ENCODE measurements at places on chromosomes 3 and 15.

DNA sequence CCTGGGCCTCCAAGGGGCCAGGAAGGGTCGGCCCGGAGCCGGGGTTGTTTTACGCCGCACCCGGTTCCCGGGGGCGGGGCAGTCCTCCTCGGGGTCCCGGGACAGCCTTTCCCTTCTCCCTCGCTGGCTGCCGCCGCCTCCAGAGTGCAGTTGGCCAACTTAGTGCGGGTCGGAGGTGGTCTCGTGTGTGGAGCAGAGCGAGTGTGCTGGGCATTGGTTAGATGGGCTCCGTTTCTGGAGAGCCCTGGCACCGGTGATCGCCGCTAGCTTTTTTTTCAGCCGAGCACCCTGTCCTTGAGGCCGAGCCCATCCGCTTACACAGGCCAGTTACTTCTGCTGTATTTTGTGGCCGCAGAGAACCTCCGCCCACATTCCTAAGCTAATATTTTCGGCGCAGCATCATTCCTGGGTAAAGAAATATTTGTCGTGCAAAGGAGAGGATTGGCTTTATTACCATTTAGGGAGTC, 585 bp downstream of the KIF23 start:
- DNase-seq = peak; percentile 35

GRCh38 chr15:89627256-89627970, 27.9 kb downstream of the KIF7 start:
- no peak for DNase-seq

DNA sequence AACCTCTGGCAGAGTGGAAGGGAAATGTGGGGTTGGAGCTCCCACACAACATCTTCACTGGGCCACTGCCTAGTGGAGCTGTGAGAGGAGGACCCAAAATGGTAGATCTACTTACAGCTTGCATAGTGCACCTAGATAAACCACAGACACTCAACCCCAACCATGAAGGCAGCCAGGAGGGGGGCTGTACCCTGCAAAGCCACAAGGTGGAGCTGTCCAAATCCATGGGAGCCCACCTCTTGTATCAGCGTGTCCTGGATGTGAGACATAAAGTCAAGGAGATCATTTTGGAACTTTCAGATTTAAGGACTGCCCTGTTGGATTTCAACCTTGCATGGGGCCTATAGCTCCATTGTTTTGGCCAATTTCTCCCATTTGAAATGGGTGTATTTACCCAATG, 20.9 kb downstream of the TP63 start:
- DNase-seq = no peak

DNA sequence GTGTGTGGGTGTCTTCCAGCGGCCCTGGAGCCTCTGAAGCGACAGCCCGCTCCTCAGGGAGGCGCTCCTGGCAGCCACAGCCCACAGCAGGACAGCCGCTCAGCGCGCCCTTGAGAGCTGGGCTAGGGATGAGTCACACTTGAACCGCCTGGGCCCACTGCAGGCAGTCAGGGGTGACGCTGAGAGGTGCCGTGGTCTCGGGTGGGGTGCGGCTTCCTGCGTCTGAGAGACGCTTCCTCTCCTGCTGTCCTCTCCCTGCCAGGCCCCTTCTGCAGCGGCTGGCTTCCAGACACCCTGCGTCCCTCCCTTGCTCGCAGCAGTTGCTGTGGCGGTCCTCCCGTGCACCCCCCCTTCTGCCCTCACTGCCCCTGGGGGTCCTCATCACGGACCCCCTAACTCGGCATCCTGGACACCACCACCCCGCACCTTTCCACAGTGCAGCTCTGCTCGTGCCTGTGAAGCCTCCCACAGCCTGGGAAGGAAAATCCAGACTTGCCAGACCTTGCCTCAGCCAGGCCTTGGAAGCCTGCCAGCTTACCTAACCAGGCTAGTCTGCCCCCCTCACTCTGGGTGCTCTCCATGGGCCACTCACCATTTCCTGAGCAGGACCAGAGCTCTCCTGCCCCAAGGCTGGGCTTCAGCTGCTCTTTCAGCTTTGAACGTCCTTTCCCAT, 1.1 kb upstream of the SPTBN5 start:
- DNase-seq = peak; percentile 98

GRCh38 chr3:186983659-186984058, 53.3 kb downstream of the ST6GAL1 start:
- no peak for DNase-seq

DNA sequence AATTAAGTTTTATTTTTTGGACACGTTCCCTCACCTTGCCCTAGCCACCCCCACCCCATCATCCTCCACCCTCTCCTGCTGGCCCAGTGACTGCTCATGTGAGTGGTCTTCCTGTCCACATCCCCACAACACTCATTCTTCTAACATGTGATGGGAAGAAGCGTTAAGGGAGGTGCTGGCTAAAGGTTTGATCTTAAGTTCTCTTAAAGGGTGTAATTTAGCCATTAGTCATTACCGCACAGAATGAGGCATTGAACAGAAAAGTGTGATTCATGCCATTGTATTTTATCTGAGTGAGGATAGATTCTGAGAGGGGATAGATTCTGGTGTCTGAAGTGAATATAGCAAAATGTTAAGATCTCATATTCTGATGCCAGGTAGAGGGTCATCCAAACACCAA, 272.9 kb upstream of the TPM1 start:
- peak; percentile 30 for DNase-seq

Measured in H54 (cell line).